ENCODE measurements at places on chromosomes 11 and 22.

DNA sequence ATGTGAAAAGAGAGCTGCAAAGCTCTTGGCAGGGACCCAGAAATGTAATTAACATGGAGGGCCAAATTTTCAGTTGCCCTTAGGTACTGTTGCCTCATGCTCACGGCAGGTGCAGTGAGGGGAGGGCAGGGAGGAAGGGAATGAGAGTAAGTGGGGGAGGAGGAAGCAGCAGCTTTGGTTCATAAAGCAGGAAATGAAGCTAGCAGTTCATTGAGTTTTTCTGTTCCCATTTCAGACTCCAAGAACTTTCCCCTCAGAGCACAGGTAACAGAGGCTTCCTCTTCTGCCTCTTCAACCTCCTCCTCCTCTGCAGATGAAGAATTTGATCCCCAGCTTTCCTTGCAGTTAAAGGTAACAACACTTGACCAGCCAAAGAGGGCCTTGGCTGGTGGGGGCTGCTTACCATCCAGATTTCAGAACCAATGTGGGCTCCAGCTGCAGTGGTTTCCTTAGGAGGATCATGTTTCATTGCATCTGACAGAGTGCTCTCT lies 57.9 kb upstream of the PARVA start:
- no peak for DNase-seq

GRCh38 chr22:45754822-45755221 lies 83.2 kb downstream of the ATXN10 start:
- no peak for DNase-seq

- DNase-seq: no peak
Measured at GRCh38 chr11:57427727-57428082, 784 bp upstream of the SLC43A3 start.

GRCh38 chr11:104259121-104259610 lies 95.2 kb upstream of the PDGFD start:
- no peak for DNase-seq

DNA sequence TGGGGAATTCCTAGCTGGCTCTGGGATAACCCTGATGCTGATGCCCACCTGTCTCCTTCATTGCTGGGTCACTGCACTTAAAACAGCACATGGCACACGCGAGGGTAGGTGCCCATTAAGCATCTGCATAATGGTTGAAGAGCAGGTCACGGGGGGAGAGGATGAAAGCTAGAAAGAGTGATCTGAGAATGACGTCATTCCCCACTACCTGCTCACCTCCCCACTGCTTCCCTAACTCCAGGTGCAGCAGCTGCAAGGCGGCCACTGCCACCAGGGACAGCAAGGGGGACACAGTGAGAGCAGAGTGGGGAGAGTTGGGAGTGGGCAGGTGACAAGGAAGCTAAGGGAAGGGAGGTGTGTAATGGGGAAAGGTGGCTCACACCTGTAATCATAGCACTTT lies 27.0 kb downstream of the ADA2 start:
- no peak for DNase-seq

GRCh38 chr11:120746376-120746775 lies 234.8 kb downstream of the GRIK4 start:
- no peak for DNase-seq

- DNase-seq: no peak
Measured at GRCh38 chr11:94849839-94850238, 81.7 kb downstream of the AMOTL1 start.

GRCh38 chr11:118155776-118156530 lies 3.3 kb upstream of the SCN4B start:
- no peak for DNase-seq

DNA sequence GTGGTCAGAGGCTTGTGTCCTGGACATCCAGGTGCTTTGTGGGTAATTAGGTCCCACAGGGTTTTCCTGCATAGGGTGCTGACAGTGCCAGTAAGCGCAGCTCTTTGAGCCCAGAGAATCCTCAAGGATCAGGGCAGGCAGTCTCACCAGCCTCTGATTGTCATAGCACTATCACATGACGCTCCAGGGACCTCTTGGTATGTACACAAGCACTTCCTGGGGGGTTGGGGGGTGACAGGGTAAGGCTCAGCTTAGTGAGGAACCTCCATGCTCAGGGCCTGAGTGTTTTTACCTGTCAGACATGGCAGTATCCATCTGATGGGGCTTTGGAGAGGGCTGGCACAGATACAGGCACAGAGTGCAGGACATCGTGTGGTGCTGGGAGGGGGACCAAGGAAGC lies 27.9 kb upstream of the SUSD2 start:
- no peak for DNase-seq

DNA sequence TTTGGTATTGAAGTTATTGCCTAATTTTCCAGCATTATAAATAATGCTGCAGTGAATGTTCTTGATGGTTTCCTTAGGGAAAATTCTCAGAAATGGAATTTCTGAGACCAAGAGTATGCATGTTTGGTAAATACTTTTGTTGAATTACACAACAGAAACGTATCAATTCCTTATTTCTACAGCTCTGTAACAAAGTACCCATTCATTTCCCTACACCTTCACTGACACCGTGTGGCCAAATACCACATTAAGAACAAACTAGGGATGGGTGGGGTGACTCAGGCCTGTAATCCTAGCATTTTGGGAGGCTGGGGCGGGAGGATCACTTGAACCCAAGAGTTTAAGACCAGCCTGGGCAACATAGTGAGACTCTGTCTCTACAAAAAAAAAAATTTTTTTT lies 21.8 kb downstream of the MCAM start:
- no peak for DNase-seq

GRCh38 chr11:85752201-85752889 lies 58.6 kb downstream of the SYTL2 start:
- DNase-seq: no peak

DNA sequence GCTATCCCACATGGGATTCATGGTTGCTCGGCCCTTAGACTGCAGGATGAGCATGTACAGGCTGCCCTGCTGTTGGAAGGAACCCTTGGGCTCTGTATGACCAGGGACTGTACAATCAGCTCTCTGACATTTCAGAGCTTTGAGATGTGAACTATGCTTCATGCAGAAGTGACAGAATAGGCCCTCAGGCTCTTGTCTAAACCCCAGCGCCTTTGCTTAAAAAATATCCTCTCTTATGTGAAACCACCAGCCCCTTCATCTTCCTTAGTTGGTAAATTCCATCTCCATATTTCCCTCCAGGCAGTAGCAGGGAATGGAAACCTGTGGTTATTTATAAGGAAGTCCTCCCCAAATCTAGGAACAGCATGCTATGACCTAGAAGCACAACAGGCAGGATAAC lies 78.9 kb upstream of the PLET1 start:
- no peak for DNase-seq

GRCh38 chr11:126766440-126766839 lies 234.1 kb downstream of the KIRREL3 start:
- DNase-seq: no peak

DNA sequence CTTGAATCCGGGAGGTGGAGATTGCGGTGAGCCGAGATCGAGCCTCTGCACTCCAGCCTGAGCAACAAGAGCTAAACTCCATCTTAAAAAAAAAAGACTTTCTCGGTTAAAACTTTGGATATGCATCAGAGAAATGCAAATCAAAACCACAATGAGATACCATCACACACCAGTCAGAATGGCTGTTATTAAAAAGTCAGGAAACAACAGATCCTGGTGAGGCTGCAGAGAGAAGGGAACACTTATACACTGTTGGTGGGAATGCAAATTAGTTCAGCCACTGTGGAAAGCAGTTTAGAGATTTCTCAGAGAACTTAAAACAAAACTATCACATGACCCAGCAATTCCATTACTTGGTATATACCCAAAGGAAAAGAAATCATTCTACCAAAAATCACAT lies 619.4 kb upstream of the KIRREL3 start:
- no peak for DNase-seq

DNA sequence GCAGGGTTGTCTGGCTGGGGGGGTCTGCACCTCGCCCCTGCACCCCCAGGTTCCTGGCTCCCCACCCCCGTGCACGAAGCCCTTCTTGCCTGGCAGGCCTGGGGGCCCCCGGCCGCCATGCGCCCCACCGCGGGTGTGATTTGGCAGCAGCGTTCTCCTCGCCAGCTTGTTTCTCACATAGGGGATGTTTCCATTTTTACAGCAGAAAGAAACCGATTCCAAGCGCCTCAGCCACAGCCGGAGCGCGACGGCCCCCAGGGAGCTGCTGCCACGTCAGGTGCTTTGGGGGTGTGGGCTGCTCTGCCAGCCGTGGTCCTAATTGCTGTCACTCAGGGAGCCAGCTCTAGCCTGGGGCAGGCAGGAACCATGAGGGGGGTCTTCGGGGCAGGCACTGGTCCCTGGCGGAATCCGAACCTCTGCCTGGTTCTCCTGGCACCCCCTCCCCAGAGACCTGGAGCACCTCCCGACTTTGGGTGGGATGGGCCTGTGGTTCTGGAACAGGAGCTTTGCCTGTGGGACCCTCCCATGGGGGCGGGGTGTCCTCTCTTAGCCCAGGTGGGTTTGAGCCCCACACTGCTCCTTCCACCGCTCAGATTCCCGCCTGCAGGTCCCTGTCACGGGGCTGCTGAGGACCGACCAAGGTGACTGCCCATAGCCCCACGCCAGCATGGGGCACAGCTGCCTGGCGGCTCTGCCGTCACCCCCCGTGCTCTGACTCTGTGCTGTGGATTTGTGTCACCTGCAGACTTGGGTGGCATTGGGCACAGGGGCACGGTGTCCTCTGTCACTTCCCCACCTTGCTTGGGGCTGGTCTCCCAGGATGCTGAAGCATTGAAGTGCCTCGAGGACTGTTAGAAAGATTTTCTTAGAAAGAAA lies 54.0 kb downstream of the RTN4R start:
- no peak for DNase-seq

DNA sequence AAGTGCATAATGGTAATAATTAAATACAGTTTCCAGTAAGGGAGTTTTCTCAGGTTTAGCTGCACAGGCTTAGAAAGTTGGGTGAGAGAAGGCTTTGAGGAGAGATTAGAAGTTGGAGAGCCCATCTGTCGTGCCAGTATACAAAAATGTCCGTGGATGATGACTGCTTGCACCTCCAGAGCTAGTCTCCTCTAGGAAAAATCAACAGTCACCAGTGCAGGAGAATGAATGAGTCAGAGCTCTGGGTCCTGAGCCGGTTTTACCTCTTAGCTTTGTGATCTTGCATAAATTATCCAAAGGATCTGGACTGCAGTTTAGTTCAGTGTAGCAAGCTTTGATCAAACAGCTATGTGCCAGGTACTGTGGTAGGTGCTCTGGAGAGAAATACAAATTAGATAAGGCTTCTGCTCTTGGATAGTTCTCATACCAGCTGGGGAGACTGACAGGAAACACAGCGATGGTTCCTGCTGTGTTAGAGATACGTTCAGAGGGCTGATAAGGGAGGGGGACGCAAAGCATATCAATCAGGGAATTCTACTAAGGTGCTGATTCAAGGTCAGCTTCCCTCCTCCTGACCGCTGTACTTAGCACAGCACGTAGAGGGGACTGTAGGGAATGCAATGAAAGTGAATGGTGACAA lies 125.9 kb downstream of the TEAD1 start:
- DNase-seq: no peak

DNA sequence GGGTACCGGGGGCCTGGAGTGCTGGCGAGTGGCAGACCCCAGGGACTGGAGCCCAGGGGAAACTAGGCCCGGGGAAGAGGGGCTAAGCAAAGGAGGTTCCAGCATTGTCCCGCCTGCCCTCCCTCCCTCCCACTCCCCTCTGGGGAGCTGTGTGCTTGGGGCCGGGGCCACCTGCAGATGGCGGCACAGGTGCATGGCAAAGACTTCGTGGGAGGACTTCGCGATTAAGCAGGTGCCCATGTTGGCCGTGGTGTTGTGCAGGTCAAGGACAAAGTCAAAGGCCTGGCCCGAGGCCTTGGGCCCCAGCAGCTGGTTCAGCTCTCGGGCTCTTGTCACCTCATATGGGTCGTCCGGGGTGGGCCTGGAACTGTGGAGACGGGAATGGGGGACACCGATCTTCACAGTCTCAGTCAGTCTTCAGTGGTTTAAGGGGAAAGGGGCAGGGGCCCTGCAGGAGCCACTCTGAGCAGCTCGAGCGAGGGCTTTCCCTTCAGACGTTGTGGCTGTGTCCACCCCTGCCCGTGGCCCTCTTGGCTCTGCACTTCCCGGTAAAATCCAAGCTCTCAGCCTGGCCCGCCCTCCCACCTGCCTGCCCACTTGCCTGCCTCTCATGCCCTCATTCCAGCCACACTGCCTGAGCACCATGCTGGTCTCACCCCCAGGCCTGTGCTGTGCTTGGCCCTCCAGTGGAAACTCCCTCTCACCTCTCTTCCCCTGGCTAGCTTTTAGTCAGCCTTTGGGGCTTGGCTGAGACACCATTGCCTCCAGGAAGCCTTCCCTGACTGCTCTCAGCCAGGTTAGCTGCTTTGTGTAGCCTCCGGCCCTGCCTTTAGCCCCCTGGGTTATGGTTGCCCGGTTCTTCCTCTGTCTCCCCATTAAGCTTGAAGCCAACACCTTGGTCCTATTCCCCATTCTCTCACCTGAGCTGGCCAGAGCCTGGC lies 4.7 kb downstream of the ACY3 start:
- no peak for DNase-seq

GRCh38 chr22:46740910-46741780 lies 3.1 kb upstream of the CERK start:
- no peak for DNase-seq

DNA sequence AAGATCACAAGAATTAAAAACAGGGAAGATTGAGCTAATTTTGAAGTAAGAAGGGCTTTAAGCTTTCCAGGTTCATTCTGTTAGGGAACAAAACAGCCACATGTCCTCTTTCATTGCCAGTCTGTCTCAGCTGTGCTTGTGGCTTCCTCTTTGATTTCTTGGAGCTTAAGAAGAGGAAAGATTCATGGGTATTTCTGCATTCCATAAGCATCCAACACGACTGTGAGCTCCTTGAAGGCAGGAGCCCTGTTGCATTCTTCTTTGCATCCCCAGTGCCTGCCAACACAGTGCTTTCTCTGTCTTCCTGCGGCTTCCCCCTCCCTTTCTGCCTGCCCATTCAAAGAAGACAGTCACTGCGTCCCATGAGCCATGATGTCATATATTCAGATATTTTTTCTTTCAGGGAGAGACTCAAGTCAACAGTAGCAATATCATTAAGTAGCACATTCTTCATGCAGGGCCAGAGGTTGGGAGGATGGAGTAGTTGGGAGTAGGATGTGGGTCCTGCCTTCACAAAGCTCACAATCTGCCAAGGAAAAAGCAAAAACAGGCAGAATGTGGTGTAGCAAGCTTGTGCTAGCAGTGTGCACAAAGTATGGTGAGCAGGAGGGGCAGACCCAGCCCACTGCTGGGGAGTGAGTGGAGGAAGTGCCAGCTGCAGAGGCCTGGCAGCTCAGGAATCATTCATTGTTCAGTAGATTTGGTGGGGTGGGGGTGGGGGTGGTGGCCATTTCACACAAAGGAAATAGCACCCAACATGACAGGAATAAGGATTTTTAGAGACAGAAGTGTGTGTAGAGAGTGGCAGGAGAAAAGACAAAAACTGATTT lies 162.1 kb upstream of the RASSF10 start:
- no peak for DNase-seq

DNA sequence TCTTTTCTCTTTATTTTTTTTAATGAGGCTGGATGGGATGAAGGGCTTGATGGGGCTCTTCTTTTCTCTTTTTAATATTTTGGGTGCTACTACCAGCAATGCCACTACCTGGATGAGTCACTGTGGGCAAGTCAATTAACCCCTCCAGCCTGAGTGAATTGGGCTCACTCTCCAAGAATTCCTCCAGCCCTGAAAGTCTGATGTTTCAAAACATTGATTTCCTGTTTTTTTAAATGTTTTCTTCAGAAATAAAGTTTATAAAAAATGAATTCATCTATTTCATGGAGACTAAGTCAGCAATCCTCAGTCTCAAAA lies 812 bp upstream of the OR5A2 start:
- DNase-seq: no peak

- no peak for DNase-seq
Measured at GRCh38 chr11:11318961-11319360, 34.1 kb downstream of the CSNK2A3 start.

Measured in hematopoietic multipotent progenitor cell treated with erythropoietin and hydrocortisone succinate and interleukin-3 and kit ligand, for 17 days (in vitro differentiated cells).